ENCODE measurements at places on chromosomes 6 and 20.

GRCh38 chr6:168294901-168295300, 24.7 kb downstream of the DACT2 start:
- no peak for DNase-seq

DNA sequence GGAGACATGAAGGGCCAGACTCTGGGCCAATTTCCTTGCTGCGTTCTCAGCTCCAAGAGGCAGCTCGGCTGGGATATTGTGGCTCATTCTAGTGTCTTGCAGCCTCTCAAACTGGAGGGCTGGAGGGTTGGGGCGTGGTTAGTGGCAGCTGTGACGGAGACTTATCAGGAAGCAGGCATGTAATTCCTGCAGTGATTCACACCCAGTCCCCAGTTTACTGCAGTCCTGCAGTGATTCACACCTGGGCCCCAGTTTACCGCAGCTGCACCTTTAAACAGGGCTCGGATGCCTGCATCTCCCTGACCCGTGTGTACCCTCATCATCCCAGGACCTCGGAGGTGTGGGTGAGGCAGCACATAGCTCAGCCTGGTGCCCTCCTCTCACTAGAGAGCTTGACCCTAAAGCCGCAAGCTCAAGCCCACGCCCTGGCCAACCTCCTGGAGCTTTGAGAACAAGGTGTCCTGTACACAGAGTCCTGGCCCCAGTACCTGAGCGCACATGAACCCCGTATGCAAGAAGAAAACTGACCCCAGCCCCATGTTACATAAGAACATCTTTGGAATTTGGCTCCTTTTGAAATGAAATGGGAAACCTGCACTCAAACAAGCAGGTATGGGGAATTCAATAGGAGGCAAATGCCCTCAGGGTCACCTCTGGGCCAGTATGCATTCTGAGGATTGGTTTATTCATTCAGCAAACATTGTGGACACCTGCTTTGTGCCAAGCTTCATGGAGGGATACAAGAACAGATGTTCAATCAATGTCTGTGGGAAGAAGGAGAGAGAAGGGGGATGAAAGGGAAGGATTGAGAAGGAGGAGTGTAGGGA, 55.3 kb upstream of the FAM83D start:
- no peak for DNase-seq

DNA sequence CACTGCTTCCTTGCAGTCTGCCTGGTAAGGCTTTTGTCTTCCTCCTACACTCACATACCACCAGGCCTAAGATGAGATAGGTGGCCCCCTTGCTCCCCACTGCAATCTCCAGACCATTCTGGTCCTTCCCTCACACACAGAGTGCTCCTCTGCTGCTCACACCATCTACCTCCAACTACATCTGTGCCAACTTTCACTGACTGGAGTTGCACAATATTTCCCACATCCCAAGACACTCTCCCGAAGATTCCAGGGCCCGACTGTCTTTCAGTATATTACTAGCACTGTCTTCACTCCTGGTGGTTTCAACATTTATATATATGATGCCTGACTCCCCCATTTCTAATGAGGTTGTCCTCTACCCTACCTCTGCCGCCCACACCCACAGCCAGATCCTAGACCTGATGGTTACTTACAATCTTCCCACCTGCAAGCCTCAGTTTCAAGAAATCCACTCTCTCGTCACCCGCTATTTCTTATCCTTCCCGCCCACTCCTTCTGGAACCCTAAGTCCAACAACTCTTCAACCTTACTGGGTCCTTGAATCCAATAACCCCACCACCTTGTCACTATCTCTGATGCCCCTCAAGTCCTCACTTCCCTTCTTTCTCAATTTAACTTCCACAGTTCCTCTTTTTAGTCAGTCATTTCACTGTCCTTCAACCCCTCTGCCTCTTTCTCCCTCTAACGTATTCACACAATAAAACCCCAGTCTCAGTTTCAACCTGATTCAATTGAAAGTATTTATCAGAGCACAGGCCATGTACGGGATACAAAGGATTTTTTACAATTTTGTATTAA, 21.6 kb downstream of the RALGAPA2 start:
- no peak for DNase-seq

- DNase-seq, result no peak
Measured at GRCh38 chr6:21893793-21894192, 300.2 kb downstream of the SOX4 start.

DNA sequence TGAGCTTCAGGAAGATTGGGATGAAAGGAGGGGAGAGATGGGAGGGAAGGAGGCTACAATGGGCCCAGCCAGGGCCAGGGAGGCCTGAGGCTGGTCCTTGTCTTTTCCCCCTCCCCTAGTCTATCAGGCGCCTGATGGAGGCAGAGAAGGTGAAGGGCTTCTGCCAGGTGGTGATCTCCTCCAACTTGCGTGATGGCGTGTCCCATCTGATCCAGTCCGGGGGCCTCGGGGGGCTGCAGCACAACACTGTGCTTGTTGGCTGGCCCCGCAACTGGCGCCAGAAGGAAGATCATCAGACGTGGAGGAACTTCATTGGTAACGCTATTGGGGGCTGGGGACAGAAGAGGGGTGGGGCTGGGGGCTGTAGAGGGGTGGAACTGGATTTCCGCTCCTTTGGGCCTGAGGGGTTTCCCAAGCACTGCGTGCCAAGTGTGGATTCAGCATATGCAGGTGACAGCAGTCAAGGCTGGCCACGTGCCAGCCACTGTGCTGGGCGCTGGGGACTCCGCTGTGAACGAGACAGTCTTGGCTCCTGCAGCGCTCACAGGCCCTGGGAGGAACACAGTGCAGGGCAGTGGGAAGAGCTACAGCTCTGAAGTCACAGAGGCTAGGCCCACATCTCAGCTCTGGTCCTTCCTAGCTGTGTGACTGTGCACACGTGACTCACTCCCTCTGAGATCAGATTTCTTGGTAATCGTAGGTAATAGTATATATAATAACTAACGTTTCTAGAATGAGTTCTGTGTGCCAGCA, 22.7 kb downstream of the SLC12A5 start:
- DNase-seq, result no peak

GRCh38 chr6:43800746-43801494, 30.9 kb downstream of the VEGFA start:
- no peak for DNase-seq

DNA sequence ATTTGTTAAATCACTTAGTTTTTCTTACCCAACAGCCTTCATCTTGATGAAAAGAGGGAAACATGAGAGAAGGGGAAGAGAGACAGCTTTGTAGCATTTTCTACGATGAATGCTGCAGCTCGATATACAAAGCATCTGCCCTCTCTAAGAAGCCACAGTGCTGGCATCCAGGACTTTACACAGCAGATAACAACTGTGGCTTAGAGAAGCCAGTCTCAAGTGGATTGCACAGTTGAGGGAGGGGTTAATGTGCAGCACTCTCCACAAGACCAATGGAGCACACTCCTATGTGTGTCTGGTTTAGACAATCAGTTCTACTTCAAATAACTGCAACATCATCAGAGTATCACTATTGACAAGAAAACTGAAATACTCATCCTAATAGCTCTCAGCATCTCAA, 5.8 kb downstream of the C6orf120 start:
- no peak for DNase-seq

- DNase-seq, result no peak
Measured at GRCh38 chr6:108831104-108831503, 17.1 kb upstream of the ARMC2 start.

DNA sequence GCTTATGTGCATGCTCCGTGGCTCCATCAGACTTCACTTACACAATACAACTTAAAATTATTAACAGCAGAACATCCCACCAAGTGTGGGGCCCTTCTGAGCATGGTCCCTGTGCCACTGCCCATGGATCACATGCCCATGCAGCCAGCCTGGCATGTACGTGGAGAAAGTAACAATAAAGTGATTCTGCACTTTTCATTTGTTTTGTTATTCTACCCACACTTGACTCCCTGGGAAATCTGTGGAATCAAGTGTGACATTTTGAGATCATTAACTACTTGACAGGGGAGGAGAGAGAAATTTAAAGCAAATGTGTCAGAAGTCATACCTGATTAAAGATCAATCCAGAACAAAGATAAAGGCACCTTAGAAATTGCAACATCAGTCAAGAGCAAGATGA, 112.0 kb downstream of the ISM1 start:
- DNase-seq, result no peak

DNA sequence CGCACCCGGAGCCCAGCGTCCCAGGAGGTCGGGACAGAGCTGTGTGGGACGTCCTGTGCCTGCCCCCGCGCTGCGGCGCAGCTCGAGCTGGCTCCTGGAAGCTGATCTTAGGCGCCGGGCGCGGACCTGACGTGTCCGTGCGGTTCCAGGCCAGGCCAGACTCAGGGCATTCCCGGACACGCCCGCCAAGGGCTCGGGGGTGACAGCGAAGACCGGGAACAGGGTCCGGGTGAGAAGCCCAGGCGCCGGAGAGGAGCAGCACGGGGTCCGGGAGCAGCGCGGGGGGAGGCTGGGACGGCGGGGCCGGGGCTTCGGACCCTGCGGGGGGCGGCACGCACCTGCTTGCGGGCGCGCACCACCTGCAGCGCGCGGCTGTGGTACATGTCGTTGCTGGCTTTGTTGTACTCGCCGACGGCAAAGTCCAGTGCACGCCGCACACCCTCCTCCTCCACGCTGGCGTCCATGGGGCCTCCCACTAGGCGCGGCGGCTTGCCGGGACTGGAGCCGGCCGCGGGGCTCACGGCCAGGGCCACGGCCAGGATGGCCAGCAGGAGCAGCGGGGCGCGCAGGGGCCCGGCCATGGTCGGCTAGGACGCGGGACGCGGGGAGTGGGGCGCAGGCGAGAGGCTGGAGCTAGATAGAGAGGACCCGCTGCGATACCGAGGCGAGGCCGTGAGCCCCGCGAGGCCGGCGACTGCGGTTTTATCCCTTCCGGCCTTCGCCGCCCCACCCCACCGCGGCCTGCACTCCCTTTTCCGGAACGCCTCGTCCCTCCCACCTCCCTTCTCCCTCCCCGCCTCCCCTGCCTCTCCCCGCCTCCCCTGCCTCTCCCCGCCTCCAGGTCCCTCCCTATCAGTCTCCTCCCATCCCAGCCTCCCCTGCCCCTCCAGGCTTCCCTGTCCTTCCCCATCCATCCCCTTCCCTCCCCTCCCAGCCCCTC, at the start of gene CST3:
Gene CST3, minus strand, starts transcription at position 674 of the 940 bp plus-strand sequence. Its CDS starts 93 bp downstream, at position 581.
- peak; percentile 63 for DNase-seq

GRCh38 chr20:14312001-14312400, 25.4 kb downstream of the FLRT3 start:
- no peak for DNase-seq

GRCh38 chr6:103893141-103893581, 966.6 kb downstream of the HACE1 start:
- DNase-seq, result no peak

DNA sequence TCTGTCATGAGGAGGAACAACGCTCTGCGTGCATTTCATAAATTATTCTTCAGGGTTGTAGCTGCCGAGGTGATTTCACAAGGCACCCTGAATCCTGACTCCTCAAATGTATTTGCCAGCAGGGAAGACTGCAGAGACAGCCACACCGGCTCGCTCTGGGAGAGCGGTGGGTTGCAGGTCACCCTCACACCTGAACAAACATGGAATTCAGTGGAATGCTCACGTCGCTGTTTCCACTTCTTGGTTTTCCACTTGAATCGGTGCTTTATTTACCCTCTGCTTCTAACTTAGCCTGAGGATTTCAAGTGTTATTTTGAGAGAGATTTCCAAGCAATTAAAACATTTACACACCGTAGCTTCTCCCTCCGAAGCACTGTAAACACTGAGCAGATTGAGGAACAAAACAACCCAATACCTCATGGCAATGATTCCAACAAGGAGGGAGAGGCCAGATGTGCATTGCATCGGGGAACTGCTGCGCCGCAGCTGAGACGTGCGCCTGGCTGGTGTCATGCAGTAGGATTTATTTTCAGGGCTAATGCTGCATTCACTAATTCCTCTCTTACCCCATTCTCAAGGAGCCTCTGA, 59.5 kb upstream of the GGTLC1 start:
- no peak for DNase-seq

GRCh38 chr6:16698997-16699868, 62.0 kb downstream of the ATXN1 start:
- no peak for DNase-seq

- DNase-seq, result no peak
Measured at GRCh38 chr6:11065436-11066202, 21.5 kb upstream of the ELOVL2 start.

DNA sequence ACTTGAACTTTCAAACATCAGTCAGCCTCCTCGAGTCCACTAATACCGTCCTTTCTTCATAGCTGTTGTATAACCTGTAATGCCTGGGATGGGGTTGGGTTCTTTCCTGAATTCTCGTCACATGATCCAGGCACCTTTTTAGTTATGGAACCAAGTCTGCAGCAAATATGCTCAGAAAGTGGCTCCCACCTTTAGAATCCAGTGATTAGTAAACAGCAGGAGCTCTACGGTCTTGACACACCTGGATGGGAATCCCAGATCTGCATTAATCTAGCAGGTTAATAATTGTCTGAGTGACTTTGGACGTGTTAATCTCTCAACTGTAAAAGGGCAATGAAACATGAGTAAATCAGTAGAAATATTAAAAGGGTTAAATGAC, 729 bp upstream of the ZHX3 start:
- no peak for DNase-seq

- no peak for DNase-seq
Measured at GRCh38 chr6:166764473-166765233, 137.6 kb upstream of the RPS6KA2 start.
